BJ (cell line): ENCODE measurements at places on chromosomes 4 and X. TPM values are rescaled to one million over a fixed set of nuclear protein-coding genes. Genes with fewer than 3 reads are reported as not detected.

DNA sequence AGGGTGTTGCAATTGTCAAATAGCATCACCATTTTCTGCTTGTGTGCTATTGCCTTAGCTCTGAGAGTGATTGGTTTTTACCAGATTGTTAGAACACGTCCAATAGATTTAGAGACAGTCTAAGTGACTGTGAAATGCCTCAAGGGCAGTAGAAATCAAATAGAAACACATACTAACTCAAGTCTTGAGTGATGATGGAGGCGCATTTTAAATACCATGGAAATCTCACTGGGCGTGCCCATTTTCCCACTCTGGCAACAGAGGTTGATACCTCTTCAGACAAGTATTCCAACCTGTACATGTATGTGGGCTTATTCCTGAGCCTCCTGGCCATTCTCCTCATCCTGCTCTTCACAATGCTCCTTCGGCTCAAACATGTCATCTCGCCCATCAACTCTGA lies 7.2 kb downstream of the SERTM2 start:
- no peak for DNase-seq

Gene TRAM1L1
- 0.44 and 0.85 TPM in 2 replicates for polyA plus RNA-seq

GRCh38 chr4:76856243-76857073 lies 41.5 kb downstream of the SOWAHB start:
- peak; percentile 41 for DNase-seq

DNA sequence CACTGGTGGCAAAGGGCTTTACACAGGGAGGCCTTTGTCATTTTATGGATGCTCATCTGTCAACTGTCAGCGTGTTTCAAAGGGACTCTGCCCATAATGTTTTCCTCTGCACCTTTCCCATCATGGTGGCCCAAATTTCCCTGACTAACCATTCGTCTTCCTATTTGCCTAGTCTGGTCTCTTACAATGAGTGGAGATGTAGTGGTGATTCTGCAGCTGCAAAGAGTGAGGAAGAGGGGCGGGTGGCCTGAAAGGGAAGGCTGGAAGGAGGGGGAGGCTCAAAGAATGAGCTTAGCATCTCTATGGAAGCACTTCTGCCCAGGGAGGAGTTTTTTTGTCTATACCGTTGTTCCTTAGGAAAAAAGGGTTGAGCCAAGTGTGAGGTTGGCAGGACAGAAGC lies 447.5 kb downstream of the NKX6-1 start:
- no peak for DNase-seq

- DNase-seq: no peak
Observed at GRCh38 chr4:143386812-143387211, 50.1 kb downstream of the GAB1 start.
